ENCODE measurements at places on chromosomes 13 and 19. TPM values are rescaled to one million over a fixed set of nuclear protein-coding genes. Genes with fewer than 3 reads are reported as not detected.
A peak's percentile ranks its signal among the peaks of the same experiment; 100 is the strongest.

Gene ZFR2
- 0.19 TPM for polyA plus RNA-seq

DNA sequence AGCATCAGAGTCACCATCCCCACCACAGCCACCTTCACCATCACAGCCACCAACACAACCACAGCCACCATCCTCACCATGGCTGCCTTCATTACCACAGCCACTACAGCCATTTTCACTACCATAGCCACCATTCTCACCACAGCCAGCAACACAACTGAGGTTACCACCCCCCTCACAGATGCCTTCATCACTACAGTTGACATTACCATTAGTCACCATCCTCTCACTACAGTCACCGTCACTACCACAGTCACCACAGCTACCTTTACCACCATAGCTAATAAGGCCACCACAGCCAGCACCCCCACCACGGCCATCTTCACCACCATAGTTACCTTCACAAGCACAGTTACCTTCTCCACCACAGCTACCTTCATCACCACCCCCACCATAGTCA lies 269.6 kb downstream of the DNAJC15 start:
- no peak for DNase-seq
- H3K27me3 ChIP-seq = no peaks in the 10 kb centered on the region
- H3K4me3 ChIP-seq = no peak overlapping the region
- no peaks in the 10 kb centered on the region for H3K36me3 ChIP-seq
- peaks cover 14% of the 10 kb centered on the region for H3K4me1 ChIP-seq

- DNase-seq = no peak
- no peaks in the 10 kb centered on the region for H3K36me3 ChIP-seq
- H3K4me3 ChIP-seq = no peak overlapping the region
- H3K27ac ChIP-seq = no peak overlapping the region
- H3K27me3 ChIP-seq = no peaks in the 10 kb centered on the region
These were observed 18.4 kb upstream of the URI1 start for GRCh38 chr19:29923653-29924052.

DNA sequence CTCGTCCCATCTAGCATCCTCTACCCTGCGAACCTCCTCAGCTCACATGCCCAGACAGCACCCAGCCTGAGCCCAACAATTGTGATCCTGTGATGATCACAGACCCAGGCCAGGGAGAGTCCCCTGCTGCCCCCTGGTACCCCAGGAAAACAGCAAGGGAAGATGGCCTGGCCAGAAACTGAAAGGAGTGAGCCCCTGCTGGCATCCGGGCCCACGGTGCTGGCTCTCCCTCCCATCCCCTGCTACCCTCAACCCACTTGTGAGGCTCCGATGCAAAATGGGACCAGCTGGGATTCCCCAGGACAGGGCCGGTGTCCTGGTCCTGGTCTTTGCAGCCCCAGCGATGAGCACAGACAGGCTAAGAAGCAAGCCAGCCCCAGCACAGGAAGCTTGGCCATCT lies 14.1 kb downstream of the RANBP3 start:
- H3K27me3 ChIP-seq = no peaks in the 10 kb centered on the region
- no peak for DNase-seq
- peak overlapping the region; percentile 42 for H3K27ac ChIP-seq
- H3K4me3 ChIP-seq = no peak overlapping the region
- peaks cover 62% of the 10 kb centered on the region for H3K4me1 ChIP-seq
- peaks cover 7% of the 10 kb centered on the region for H3K36me3 ChIP-seq

- H3K36me3 ChIP-seq = no peaks in the 10 kb centered on the region
- H3K4me3 ChIP-seq = no peak overlapping the region
- no peak overlapping the region for H3K27ac ChIP-seq
- DNase-seq = no peak
- peaks cover 6% of the 10 kb centered on the region for H3K27me3 ChIP-seq
These were observed 114.2 kb upstream of the CLDN10 start for GRCh38 chr13:95438297-95438696.

DNA sequence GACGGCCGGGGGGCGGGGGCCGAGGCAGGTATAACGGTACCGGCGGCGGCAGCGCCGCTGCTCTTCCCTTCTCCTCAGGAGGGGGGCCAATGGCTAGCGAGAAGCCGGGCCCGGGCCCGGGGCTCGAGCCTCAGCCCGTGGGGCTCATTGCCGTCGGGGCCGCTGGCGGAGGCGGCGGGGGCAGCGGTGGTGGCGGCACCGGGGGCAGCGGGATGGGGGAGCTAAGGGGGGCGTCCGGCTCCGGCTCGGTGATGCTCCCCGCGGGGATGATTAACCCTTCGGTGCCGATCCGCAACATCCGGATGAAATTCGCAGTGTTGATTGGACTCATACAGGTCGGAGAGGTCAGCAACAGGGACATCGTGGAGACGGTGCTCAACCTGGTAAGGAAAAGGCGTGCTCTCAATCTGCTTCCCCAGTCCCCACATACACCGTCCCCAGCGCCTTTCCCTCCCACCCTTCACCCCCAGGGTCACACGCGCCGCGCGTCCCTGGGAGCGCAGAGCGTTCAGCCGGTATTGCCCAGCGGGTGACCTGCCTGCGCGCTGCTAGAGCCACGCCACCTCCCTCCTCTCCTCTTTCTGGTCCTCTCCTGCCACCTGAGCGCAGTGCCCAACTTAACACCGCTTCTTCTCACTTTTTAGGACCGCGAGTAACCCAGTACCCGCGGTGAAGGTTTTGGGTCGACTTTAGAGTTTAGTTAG lies 814 bp downstream of the NBEA start:
- H3K27me3 ChIP-seq = peaks cover 14% of the 10 kb centered on the region
- no peak overlapping the region for H3K27ac ChIP-seq
- peaks cover 4% of the 10 kb centered on the region for H3K4me1 ChIP-seq
- no peak for DNase-seq
- H3K4me3 ChIP-seq = peak overlapping the region; percentile 98
